CD4-positive, alpha-beta T cell treated with Interleukin-4 for 1 hour (primary cell): ENCODE measurements at places on chromosomes 11 and 22.

- peak; percentile 35 for DNase-seq
Observed at GRCh38 chr11:120985718-120986569, 38.0 kb upstream of the TBCEL start.

DNA sequence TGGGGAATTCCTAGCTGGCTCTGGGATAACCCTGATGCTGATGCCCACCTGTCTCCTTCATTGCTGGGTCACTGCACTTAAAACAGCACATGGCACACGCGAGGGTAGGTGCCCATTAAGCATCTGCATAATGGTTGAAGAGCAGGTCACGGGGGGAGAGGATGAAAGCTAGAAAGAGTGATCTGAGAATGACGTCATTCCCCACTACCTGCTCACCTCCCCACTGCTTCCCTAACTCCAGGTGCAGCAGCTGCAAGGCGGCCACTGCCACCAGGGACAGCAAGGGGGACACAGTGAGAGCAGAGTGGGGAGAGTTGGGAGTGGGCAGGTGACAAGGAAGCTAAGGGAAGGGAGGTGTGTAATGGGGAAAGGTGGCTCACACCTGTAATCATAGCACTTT lies 27.0 kb downstream of the ADA2 start:
- no peak for DNase-seq

GRCh38 chr11:2550606-2550970 lies 105.8 kb downstream of the KCNQ1 start:
- DNase-seq = no peak

DNA sequence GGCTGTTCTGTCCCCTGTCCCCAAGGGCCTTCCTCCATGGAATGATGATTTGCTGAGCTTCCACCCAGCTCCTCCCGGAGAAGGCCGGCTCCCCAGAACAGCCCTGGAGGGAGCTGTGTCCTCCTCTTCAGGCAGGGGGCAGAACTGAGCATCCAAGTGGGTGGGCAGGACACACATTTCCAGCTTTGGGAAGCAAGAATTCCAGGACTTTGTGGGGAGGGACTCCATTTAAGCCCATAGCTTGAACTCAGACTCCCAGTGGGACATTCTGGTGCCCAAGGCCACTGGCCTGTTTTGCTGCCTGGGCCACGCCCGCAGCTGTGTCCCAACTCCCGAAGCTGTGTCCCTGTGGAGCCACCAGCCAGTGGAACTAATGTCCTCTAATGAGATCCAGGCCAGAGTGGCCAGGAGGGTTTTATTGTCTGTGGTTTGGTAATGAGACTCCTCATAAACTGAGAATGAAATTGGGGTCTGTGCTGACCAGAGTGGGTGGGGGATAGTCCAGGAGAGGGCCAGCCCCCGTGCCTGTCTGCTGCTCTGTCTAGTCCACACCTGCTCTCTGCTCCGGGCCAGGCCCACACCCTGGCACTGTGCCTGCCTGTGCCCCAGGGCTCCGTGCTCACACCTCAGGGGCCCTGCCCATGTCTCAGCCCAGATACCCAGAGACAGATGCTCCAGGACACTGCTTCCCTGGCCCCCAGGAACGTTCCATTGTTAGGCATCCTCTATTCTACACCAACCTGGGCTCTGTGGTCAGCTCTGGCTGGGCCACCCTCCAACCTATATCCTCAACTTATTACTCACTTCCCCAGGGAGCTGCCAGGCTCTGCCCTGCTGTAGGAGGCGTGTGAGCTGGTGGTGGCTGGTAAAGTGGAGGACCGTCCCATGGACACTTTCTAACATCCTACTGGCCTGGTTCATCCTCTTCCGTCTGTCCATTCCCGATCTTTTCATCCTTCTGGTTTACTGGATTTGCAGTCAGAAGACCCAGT lies 7.6 kb downstream of the NECTIN1 start:
- DNase-seq = no peak

GRCh38 chr22:46564084-46564714 lies 26.8 kb upstream of the CELSR1 start:
- DNase-seq = no peak
